ENCODE measurements at places on chromosomes 3 and 15.

GRCh38 chr15:93179072-93179471 is 90.1 kb upstream of the RGMA start:
- no peak for DNase-seq

GRCh38 chr3:43465109-43465508 is 156.7 kb downstream of the ANO10 start:
- no peak for DNase-seq

DNA sequence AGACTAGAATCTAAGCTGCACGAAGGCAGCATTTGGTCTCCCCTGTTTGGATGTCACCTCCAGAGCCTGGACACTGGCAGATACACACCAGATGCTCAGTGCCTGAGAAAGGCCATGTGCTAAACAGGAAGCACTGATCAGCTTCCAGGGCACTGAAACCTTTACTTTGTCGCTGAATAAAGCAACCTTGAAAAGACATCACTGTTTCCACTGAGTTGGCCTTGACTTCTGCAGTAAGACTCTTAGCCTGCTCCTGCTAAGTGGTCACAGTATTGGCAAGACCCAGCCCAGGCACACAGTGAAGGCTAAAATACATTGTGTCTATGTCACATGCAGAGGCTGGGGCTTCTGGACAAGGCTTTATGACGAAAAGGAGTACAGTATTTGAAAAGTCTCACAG is 104.3 kb upstream of the ICE2 start:
- no peak for DNase-seq

DNA sequence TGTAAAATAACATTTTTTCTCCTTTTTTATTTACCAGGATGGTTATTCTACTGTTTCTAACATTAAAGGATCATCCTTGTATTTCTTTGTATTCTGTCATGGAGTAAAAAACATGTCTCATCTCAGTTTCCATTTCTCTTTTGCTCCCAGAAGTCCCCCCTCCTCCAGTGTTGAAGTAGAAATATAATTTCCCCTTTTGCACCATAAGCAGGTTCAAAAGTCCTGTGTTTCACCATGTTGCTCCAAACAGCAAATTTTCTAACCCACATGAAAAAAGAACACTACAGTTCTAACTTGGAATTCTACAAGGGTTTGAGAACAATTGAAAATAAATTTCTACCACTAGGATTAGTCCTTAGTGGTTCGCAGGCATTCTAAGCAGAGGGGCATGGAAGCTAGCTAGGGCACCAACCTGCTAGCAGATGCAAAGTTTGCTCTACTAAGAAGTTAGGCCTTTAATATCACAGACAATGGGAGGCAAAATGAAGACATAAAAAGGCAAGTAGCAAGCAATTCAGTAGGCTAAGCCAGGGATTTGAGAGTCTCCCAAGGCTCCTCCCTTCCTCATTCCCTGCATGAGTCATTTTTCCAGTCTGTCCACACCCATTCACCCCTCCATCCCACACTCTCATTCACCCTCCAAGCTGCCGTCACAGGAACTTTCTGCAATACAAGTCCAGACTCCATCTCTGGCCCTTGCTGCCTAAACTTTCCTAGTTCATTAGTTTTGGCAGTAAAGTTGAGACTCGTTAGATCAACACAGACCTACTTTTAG is 2.3 kb upstream of the MBNL1 start:
- no peak for DNase-seq

DNA sequence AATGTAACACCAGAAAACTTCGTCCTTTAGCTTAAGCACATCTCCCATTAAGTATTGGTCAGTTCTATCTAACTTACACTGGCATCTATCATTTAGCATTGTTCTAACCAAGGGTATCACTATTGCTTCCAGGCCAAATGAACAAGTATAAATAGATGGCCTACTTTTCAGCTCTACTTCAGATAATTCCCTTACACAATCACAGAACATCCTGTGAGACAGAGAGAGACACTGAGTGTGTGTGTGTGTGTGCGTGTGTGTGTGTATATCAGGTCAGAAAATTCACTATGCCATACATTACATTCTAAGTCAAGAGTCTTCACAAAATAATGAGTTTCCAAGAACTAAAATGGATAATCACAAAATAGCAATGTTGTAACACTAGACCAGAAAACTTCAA is 39.1 kb downstream of the SCAPER start:
- no peak for DNase-seq

GRCh38 chr3:110494093-110494490 is 577.5 kb upstream of the NECTIN3 start:
- no peak for DNase-seq

DNA sequence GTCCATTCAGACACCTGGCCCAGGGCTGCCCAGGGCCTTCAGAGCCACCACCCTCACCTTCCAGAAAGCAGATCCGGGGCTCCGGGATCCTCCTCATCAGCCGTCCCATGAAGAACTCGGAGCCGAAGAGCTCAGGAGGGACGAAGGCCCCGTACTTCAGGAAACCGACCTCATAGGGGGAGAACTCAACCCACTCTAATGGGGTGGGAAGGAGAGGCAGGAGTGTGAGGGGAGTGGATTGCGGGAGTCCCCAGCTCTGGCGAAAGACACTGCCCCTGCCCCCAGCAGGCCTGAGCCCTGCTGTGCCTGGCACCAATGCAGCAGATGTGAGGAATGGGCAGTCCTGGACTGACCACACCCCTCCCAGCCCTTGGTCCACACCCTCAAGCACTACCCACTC is 22.6 kb downstream of the PLA2G4D start:
- DNase-seq = no peak

GRCh38 chr3:100720426-100720825 is 11.1 kb downstream of the TFG start:
- DNase-seq = no peak

GRCh38 chr3:19748782-19749447 is 185.1 kb downstream of the EFHB start:
- no peak for DNase-seq

GRCh38 chr3:118808723-118809122 is 225.9 kb downstream of the IGSF11 start:
- DNase-seq = no peak

- DNase-seq = no peak
Measured at GRCh38 chr3:127535106-127535785, 55.3 kb downstream of the TPRA1 start.

DNA sequence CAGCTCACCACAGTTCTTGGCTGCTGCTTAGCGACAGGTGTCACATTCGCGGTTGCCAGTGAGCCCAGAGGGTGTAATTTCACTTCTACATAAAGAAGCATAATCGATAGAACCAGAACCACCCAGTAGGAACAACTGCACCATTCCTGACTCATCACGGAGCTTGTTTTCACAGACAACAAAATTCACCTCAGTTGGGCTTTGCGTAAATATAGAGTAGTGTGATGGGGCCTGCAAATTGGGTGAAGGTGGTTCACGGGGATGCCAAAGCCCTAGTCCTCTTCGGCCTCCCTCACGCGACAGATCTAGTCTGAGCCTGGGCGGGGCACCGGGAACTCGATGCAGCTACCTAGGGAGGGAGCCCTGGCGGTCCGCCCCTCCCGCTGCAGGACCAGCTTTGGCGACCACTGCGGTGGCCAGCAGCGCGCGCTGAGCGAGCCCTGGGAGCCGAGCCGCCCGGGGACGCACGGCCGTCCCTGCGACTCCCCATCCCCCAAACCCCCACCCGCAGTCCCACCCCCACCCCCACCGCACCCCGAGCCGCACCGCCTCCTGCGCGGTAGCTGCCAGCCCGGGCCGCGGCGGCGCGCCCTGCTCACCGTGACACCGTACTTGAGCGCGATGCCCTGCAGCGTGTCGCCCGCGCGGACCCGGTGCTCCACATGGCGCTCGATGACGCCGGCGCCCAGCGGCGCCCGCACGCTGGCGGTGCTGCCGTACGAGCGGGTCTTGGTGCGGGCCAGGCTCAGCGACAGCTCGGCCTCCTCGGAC is 519 bp downstream of the LYSMD2 start:
- peak; percentile 46 for DNase-seq

- DNase-seq = no peak
Measured at GRCh38 chr3:41693799-41694198, 268.1 kb downstream of the ULK4 start.

- DNase-seq = no peak
Measured at GRCh38 chr15:100726070-100726420, 123.7 kb downstream of the ASB7 start.

DNA sequence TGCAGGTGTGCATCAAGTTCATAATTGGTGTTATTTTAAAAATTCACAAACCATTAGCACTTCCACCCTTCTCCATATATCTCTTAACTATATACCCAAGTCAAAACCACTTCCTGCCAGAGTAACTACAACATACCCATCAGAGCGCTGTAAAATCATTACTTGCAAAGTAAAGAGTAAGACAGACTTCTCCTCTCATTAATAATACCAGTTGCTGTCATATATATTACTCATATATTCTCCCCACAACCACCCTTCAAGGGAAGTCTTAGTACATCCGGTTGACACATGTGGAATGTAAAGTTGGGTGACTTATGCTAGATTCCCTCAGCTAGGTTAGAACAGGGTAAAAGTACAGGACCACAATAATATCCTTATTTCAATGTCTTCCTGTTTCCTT is 5.6 kb downstream of the TERC start:
- no peak for DNase-seq

GRCh38 chr3:146090521-146090920 is 70.5 kb downstream of the PLOD2 start:
- DNase-seq = no peak

- no peak for DNase-seq
Measured at GRCh38 chr3:78986416-78987101, 781.2 kb downstream of the ROBO1 start.

DNA sequence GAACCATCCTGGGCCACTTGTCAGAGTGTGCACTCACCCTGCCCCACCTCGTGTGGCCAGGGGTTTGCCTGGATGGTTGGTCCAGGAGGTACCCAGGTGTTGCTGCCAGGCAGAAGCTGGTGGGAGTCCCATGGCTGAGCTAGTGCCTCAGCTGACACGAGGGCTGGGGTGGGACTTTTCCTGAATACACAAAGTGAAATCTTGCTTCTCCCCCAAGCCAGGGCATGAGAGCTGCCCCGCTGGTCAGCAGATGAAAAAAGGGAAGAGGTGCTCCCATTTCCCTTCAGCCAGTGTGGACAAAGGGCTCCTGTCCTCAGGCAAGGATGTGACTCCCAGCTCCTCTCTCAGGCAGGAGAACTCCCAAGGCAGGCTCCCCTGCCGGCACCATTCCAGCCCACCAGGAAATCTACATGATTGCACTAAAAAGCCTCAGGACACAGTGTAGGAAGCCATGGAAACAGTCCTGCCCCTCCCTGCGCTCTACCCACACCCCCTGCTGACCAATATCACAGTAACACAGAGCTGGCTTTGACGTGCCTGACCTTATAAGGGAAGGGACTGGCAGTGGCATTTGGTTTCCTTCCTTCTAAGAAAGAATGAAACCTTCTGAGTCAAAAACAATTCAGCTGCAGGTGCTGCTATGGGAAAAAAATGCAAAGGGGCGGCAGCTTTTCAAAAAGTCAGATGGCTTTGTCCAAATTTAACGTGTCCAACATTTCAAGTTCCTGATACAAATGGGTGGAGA is 33.9 kb downstream of the MYO5C start:
- DNase-seq = peak; percentile 79

DNA sequence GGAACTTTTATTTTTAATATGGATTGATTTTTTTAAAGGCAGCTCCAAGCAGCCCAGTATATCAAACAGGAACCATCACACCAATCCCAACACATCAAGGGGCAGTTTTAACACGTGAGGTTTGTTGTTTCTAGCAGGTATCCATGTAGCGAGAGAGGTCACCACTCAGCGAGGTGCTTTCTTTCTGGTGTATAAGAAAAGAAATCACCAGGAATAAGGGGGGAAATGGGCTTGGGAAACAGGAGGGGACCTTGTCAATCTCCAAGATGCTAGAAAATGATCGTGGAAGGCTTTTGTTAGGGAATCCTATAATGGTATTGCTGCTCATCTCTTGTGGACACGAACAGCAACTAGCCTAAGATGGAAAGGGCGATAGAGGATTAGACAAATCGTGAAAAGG is 402.9 kb upstream of the ATP11B start:
- DNase-seq = no peak

DNA sequence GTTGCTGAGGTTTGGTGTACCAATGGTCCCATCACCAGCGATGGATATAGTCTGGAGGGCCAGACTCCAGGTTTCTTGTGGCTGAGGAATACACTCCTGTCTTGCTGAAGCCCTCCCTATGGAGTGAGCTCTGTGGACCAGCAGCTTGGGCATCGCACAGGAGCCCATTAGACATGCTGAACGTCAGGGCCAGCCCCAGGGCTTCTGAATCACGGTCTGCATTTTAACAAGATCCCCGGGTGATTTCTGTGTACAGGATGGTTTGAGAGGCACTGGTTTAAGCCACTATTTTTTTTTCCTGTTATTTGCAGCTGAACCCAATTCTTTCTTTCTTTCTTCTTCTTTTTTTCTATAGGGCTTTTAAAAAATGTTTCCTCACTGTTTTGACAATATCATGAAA is 69.5 kb upstream of the XCR1 start:
- no peak for DNase-seq

DNA sequence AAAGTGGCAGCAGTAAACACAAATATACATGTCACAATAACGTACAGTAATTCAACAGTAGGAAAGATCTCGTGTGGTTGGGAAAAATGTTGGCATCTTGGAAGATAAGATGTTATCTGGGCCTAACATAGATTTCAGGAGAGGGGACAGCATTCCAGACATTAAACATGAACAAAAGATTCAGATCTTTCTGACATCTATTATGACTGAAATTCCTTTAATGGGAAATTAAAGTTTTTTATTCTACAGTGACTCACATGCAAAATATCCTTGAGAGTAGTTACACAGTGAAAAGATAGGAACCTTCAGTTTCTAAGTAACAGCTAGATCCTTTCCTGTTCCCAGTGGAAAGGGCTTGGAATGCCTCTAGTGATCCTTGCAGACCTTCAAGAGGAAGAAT is 9.2 kb downstream of the NDUFB5 start:
- DNase-seq = no peak

- no peak for DNase-seq
Measured at GRCh38 chr15:73569361-73569760, 63.8 kb downstream of the NPTN start.

- no peak for DNase-seq
Measured at GRCh38 chr15:62099094-62099601, 32.4 kb downstream of the C2CD4A start.

- no peak for DNase-seq
Measured at GRCh38 chr3:114455432-114455831, 161.6 kb downstream of the TIGIT start.

- DNase-seq = no peak
Measured at GRCh38 chr3:39139442-39139841, 13.9 kb downstream of the CSRNP1 start.

DNA sequence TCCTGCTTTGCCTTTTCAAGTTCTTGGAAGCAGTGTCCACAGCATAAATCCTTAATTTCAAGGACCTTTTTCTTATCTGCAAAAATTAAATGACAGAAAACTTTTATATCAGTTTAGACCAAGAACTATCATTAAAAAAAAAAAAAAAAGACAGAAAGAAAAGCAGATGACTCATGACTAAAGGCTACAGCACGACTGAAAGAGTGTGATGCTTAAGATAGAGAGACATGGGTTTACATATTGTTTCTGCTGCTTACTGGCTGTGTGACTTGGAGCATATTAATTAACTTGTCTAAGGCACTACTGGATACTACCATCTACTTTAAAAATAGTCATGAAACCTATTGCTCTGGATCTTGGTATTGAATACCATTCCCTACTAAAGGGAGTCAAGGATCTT is 62.3 kb downstream of the CEP152 start:
- DNase-seq = no peak

- DNase-seq = no peak
Measured at GRCh38 chr15:93716615-93717231, 514.6 kb upstream of the MCTP2 start.

Data from GM19239 (cell line).